Stimulated activated CD8-positive, alpha-beta memory T cell treated with anti-CD3 and anti-CD28 coated beads, Interleukin-7, amount 100 ng/mL, for 1 hour (primary cell): ENCODE measurements at places on chromosomes 6 and 20.

DNA sequence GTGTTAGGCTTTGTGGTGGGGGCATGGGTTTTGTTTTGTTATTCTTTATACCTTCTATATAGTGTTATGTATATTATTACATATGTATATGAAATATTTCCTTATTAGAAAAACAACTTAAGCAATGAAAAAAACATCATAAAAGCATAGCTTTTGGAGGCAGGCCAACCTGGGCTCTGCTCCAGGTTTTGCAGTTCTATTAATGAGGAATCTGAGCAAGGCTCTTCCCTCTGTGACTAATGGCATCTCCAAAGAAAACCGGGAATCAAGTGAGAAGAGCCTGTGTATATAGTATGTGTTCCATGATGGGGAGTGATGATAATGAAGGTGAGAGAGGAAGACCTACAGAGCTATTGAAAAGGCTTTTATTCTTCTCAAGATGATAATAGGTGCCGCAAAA, 291.1 kb downstream of the CLIC5 start:
- DNase-seq = no peak

GRCh38 chr6:166712286-166713228, 85.5 kb upstream of the RPS6KA2 start:
- DNase-seq = no peak

GRCh38 chr6:164414695-164415094, 894.7 kb downstream of the C6orf118 start:
- no peak for DNase-seq

GRCh38 chr20:19504251-19504650, 253.8 kb upstream of the RIN2 start:
- DNase-seq = no peak

- DNase-seq = no peak
Measured at GRCh38 chr6:74733830-74734620, 471.8 kb downstream of the COL12A1 start.

DNA sequence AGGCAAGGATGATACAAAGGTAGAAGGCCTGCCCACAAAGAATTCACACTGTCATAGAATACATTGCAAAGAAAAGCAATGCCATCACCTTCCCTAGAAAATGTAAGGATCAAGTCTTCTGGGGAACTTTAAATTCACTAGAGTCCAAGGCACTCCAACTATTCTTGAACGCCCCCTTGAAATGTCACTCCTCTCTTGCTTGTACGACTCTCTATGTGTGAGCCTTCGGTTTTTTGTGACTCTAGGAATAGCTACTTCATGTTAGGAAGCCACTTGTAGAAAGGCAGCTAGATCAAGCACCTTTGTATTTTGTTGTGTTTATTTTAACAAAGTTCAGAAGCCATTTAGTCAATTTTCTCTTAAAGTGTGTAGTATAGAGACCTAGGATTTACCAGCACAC, 159.2 kb upstream of the ARID1B start:
- no peak for DNase-seq
